ENCODE measurements at places on chromosomes 3 and 15. TPM values are rescaled to one million over a fixed set of nuclear protein-coding genes. Genes with fewer than 3 reads are reported as not detected.

DNA sequence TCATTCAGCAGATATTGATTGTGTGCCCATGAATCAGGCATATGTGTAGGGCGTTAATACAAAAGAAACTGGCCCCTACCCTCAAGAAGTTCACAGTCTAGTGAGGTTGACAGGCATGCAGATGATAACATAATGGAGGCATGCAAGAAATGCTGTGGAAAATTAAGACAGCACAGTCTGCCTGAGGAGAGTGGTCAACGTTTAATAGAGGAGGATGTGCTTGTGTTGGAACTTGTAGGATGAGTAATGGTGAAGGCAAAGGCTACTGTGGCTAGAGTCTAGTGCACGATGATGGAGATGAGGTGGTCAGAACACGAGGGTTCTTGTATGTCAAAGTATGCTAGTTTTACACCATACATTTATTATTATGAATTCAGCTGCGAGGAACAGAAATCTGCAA lies 295.7 kb downstream of the SOX2 start:
- DNase-seq: no peak

DNA sequence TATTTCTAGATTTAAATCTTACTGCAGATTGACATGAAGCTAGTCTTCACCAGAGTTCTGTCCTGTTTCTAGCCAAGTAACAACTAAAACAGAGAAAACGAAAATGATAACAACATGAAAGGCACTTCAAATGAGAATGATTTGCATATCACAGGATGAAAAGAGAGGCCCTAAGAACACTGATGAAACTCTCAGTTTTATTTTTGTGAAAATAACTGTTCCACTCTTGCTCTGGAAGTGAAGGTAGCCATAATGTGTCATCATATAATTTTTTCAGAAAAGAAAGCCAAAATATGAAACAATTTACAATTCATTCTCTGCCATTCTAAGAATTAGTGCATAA lies 274.4 kb downstream of the ADAMTSL3 start:
- DNase-seq: no peak

- no peak for DNase-seq
Observed at GRCh38 chr3:73753985-73754384, 129.2 kb upstream of the PDZRN3 start.

DNA sequence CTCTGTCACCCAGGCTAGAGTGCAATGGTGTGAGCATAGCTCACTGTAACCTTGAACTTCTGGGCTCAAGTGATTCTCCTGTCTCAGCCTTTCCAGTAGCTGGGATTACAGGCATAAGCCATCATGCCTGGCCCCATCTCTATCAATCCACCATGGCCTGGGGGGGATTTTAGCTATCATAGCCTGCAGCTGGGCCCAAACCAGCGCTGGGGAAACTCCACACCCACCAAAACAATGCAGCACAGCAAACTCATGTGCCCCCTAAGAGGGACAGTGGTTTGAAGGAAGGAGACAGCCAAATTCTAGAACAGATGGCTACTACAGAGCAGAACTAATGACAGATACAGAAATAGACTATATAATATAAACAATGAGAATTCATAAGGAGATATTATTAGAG lies 13.8 kb upstream of the NSMCE3 start:
- no peak for DNase-seq

DNA sequence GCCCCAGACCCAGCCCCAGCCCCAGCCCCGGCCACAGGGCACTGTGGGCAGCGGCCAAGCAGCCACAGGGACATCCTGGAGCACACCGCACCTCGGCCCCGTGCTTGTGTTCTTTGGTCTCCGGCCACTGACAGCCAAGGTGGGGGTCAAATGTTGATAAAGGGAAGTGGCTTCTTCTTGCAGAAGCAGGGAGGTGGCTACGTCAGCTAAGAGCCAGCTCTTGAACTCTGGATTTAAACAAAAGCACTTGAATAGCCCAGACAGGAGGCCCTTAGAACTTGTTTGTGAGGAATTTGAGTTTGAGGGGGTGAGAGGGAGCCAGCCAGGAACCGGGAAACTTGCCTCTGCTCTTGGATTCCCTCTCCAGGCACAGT lies 135.8 kb upstream of the ABHD17C start:
- DNase-seq: no peak

Gene TMCO5A
- total RNA-seq: not detected

DNA sequence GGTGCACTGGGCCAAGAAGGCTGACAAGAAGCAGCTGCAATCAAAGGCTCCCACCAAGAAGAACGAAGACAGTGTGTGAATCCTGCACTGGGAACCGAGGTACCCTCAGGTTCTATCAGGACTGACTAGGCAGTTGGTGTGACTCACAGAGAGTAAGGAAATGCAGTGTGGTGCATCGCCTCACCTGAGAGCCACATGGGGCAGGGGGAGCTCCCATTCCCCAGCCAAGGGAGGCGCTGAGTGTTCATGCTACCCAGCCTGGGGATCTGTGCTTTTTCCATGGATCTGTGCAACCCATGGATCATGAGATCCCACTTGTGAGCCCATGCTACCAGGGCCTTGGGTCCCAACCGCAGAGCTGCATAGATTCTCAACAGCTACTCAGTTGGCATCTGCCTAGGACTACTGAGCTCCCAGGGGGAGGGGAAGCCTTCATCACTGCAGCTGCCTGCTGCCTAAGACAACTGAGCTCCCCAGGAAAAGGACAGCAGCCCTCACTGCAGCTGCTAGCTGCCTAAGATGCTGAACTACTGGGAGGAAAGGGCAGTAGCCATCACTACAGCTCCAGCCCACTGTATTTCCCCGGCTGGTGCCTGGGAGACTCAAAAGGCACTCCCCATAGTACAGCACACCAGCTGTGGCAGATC lies 6.9 kb upstream of the PLSCR2 start:
- DNase-seq: no peak

DNA sequence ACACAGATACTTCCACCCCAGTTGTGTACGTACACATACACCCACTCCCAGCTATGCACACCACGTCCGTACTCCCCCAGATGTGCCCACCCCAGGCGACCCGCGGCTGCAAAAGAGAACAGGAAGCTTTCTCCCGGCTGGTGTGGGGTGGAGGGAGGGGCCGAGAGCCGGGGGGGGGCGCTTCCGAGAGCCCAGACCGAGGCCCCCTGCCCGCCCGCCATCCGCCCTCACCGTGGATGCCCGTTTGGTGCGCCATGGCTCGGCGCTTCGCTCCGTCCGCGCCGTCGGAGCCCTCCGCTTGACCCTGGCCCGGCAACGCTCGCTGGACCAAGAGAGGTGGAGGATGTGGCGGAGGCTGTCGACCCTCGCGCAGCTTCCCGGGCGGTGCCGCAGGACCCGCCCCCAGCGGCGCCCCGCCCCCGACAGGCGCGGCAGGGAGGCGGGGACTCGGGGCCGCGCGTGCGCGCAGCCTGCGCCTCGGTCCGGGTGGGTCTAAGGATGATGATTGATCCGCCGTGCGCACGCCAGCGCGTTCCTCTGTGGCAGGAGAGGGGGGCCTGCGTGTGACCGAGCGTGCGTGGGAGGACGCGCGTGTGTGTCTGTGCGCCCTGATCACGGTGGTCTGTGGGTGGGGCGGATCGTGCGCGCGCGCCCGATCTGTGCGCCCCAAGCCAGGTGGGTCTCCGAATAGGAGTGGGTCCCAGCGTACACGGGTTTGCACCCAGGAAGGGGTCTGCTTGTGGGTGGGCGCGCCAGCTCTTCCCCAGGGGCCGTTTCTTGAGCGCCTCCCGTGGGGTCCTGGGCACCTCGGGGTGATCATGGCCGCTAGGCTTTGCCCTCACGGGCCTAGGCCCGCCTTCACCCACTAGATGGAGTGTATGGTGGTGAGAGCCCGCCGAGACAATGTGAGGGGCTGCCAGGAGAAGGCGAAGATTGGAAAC lies at the start of gene TWF2:
Gene TWF2, minus strand, starts transcription at position 398 of the 941 bp plus-strand sequence. Its CDS starts 142 bp downstream, at position 256.
- DNase-seq: peak; percentile 80

All from RPMI7951 (cell line).